ENCODE measurements at places on chromosomes 7 and 10. TPM values are rescaled to one million over a fixed set of nuclear protein-coding genes. Genes with fewer than 3 reads are reported as not detected.

The CYP3A7 gene
- 0.35 TPM for total RNA-seq

The EPHB6 gene
- total RNA-seq: 17.6 TPM

The CTNNA3 gene
- 21.2 TPM for total RNA-seq

The EPDR1 gene
- total RNA-seq: 34.3 TPM

The NEUROG3 gene
- total RNA-seq: not detected

The SORCS1 gene
- total RNA-seq: 14.5 TPM

The NAT16 gene
- total RNA-seq: not detected

All from metanephros (tissue), 2 donors.